Esophagus squamous epithelium (tissue), 5 donors: ENCODE measurements at places on chromosomes 3 and 15.

- no peak for DNase-seq
Measured at GRCh38 chr3:103873021-103873420, 1438.2 kb downstream of the ZPLD1 start.

DNA sequence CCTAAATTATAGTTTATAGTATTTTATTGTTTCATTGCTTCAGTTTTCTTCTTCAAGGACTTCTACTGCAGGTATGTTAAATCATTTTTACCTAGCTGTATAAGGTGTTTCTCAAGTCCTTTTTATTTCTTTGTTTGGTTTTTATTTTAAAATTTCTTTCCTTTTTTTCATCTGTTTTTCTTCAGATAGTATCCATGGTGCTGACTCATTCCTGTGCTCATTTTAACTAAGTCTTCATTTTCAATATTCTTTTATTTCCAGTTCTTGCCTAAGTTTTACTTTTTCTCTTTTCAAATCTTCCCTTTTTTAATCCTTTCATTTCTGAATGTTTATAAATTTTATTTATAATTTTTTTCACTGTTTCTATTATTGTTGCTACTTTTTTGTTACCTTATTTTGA lies 42.3 kb upstream of the STIMATE start:
- DNase-seq, result no peak

DNA sequence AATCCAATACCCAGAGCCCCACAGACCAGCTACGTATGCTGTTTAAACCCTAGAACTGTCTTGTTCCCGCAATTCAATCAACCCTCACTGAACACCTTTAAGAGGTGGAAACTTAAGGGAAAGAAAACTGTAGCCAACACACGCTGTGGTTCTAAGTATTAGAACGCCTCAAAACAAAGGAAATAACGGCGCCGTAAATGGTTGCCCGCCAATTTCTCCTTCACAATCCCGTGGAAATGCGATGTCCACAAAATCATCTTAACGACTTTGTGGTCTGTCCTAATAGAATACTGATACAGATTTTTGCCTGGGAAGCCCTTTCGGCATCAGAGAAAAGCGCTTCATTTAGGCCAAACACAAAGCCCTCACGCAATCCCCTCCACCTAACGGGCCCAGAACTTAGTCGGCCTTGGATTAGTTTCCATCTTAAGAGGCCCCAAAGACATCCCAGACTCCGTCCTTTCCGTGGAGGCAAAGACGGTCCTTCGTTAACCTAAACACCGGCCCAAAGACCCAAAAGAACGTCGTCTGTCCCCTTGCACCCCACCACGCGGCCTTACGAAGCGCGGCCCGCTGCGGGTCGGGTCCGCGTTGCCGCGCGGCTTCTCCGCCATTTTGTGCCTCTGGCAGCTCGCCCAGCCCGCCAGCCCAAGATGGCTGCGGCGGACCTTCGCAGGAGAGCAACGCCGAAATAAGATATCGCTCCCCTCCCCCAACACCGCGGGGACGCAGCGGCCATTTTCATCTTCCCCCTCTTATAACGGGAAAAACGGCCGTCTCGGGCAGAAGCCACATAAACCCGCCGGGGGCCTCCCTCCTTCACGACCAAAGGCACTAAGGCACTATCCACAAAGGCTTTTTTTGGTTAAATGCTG lies 763 bp downstream of the TRA2B start:
- DNase-seq, result peak; percentile 39

- no peak for DNase-seq
Measured at GRCh38 chr3:14210290-14210688, 31.7 kb downstream of the LSM3 start.

DNA sequence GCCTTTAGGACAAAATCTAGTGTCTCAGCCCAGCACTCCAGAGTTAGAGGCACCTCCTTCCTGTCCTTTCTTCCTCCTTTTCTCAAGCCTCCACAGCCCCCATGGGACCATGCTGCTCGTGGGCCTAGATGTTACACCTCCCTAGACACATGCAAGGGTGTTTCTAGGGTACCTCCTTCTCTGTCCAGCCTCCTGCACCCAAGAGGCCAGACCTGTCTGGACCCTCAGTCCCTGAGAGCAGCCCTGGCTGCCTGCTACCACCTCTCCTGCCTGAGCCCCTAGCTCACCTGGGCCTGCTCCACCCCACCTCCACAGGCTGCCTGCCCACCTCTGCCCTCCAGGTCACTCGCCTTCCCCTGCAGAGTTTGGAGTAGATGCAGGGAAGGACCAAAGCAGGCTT lies 5.2 kb downstream of the LOXL1 start:
- no peak for DNase-seq

DNA sequence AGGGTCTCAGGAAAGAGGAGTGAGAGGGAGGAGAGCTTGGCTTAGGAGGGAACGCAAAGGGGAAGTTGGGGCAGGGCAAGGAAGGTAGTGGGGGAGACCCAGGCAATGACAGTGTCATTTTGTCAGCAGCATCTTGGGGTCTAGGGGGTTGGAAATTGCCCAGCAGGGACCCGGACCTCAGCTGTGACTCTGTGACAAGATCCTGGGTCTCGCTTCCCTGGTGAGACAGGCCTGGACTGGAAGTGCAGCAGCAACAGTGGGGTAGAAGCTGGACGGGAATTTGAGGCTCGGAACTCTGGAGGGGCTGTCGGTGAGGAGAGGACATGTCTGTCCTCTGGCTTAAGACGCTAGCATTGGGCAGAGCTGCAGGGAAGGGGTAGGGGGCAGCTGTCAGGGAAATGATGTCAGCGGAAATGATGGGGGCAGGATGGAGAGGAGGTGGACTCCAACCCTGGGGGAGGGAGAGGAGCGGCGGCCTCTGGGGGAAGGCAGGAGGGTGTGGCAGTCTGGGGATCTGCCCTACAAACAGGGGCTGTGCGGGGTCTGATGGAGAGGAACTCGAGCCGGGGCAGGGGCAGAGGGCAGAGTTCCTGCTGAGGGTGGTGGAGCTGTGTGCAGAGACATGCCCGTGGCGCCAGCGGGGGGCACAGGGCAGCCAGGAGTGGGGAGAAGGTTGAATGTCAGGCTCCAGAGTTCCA lies 12.3 kb downstream of the ANPEP start:
- no peak for DNase-seq

- DNase-seq, result no peak
Measured at GRCh38 chr3:156598413-156598812, 43.5 kb upstream of the SSR3 start.

GRCh38 chr15:78684657-78685056 lies 43.6 kb upstream of the CHRNB4 start:
- no peak for DNase-seq

GRCh38 chr3:178685591-178685906 lies 149.3 kb downstream of the KCNMB2 start:
- no peak for DNase-seq

DNA sequence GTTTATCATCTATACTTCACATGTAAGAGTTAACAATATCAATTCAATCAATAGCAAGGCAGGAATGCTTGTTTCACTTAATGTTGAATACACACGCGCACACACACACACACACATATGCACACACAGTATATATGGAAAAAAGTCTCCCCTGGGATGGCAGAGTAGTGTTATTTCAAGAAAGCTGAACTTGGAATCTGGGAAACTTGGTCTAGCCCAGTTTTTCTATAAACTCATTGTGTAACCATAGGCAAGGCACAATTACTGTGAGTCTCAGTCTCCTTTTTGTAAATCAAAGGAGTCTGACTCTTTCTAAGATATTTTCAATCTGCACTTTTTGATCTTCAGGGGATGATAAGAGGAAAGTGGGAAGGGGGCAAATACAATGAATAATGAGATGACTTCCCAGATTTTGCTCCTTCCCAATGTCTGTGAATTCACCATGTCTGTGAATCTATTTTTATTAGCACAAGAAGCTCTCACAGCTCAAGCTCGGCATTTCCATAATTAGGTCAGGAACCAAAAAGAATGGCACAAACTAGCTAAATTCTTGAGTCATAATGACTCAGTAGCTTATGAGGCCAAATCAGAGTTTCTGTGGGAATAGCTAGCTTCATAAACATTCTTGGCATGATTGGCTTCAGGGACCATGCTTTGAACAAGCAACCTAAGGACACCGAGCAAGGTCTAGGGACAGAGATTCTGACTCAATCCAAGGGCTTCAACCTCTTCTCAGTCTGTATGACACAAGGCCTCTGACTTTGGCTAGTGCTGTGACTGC lies 227.4 kb upstream of the DCBLD2 start:
- DNase-seq, result no peak

GRCh38 chr3:153979418-153980251 lies 141.6 kb upstream of the ARHGEF26 start:
- no peak for DNase-seq

GRCh38 chr15:87527416-87527815 lies 729.1 kb downstream of the NTRK3 start:
- DNase-seq, result no peak

DNA sequence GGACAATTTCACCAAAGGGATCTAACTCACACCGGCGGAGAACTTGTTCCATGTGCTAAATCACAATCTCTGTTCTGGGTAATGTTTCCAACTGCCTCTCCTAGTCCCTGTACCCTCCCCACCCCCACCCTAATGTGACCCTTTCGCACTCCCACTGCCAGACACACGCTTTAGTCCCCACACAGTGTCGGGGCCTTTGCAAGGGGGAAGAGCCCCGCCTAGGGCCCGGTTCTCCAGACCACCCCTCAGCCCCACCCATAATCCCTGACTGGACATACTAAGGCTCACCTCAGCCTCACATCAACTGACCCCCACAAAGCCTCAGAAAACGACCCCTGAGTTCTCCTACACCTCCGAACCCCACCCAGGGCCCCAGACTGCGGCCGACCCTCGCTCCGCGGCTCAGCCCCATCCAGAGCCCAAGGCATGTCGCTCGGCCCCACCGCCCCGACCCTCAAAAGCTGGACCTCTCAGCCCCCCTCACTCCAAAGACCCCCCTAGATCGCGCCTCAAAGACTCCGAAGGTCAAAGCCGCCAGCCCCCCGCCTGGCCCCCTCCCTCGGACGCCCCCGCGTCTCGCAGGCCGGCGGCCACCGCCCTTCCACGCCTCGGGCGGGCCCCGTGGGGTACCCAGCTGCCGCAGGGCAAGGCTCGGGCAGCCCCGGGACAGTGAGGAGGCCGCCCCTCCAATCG lies 72.0 kb upstream of the MAP4 start:
- DNase-seq, result no peak

GRCh38 chr3:171459137-171459941 lies 866 bp downstream of the TNIK start:
- no peak for DNase-seq

GRCh38 chr3:4907643-4908432 lies 71.4 kb upstream of the BHLHE40 start:
- DNase-seq, result no peak

DNA sequence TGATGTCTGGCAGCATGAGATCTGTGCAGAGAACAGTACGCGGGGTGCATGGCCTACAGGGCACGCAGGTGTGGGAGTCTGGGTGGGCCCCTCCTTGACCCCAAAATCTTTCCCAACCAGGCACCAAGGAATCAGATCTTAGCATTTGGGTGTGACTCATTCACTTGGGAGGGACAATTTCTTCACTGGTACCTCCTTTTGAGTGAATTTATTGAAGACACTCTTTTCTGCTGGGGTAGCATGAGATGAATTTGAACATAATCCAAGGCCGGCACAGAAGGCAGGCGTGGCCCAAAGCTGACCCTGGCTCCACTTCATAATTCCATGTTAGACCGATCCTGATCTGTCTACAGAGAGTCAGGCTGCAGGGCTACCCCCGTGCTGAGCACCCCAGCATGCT lies 30.6 kb upstream of the CDV3 start:
- no peak for DNase-seq

- no peak for DNase-seq
Measured at GRCh38 chr3:170614214-170614966, 28.5 kb upstream of the SLC7A14 start.

- DNase-seq, result no peak
Measured at GRCh38 chr15:64051407-64052259, 5.3 kb upstream of the DAPK2 start.

- no peak for DNase-seq
Measured at GRCh38 chr15:96392380-96393208, 62.1 kb downstream of the NR2F2 start.

GRCh38 chr3:7194071-7194835 lies 333.3 kb downstream of the GRM7 start:
- no peak for DNase-seq

GRCh38 chr3:43432462-43432861 lies 146.1 kb downstream of the SNRK start:
- no peak for DNase-seq

GRCh38 chr3:69339760-69340159 lies 46.1 kb downstream of the FRMD4B start:
- DNase-seq, result no peak

GRCh38 chr3:195801251-195802183 lies 10.2 kb downstream of the MUC4 start:
- DNase-seq, result no peak

- no peak for DNase-seq
Measured at GRCh38 chr3:4478261-4478660, 11.2 kb upstream of the SUMF1 start.

- no peak for DNase-seq
Measured at GRCh38 chr15:36960179-36960946, 140.0 kb downstream of the MEIS2 start.

- no peak for DNase-seq
Measured at GRCh38 chr3:160739079-160739478, 17.0 kb upstream of the PPM1L start.

DNA sequence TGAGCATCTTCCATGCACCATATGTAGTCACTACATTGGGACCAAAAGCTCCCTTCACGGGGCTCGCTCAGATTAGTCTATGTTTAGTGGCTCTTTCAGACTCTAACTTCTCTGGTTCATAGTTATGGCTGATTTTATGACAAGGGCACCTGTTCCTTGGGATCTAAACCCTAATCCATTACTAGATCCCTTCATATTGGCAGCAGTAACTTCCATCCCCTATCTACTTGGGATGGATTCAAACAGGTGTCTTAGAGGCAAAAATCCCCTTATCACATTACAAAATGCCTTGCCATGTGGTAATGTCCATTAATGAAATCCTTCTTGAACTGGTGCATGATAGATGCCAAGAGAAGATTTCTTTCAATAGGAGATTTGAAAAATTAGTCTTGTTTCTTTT lies 96.7 kb upstream of the TP63 start:
- no peak for DNase-seq

DNA sequence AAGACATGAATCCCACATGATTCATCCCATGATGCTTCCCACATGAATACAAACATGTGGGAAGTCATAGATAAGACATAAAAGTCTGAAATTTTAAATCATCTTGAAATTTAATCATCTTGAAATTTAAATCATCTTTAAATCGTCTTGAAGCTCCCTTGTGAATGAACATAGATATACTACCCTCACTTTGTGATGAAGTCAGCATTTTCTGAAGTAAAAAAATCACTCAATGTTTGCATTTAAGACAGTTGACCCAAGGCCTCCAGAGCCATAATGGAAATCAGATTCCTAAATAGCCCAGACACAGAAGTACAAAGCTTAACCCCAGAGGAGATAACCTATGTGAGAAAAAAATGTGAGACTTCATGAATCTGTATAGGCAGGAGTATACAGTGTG lies 279.4 kb downstream of the ZBBX start:
- no peak for DNase-seq
